Activated gamma-delta T cell treated with anti-CD3 and anti-CD28 coated beads, Interleukin-2, amount 50 U/mL, for 16 hours (primary cell): ENCODE measurements at places on chromosomes 13 and 19.

DNA sequence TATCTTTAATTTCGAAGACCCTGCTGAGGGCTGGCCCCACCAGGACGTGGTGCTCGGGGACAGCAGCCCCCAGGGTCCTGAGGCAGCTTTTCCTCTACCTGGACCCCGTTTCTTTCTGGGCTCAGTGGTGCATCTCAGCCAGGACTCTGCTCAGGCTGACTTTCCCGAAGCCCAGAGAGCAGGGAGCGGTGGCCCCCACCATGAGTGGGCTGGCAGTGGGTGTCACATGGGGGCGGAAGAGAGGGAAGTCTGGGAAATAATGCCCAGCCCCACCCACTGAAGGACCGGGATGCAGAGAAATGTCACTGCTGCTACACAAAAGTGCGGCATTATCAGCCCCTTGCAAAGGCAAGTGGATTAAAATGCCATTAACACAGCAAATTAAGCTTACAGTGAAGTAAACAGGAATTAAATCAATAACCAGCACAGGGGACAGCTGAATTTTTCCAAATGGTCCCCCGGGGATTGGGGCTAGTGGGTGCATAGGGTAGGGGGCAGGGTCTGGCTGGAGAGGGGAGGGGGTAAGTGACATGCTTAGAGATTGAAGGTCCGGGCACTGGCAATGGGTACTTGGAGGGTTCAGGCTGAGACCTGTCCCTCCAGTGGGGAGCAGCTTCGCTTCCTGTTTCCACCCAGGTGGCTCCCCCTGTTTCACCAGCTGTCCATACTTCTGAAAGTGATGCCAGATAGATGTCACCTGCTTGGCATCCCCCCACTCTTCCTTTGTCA lies 177.3 kb downstream of the URI1 start:
- no peak for DNase-seq

DNA sequence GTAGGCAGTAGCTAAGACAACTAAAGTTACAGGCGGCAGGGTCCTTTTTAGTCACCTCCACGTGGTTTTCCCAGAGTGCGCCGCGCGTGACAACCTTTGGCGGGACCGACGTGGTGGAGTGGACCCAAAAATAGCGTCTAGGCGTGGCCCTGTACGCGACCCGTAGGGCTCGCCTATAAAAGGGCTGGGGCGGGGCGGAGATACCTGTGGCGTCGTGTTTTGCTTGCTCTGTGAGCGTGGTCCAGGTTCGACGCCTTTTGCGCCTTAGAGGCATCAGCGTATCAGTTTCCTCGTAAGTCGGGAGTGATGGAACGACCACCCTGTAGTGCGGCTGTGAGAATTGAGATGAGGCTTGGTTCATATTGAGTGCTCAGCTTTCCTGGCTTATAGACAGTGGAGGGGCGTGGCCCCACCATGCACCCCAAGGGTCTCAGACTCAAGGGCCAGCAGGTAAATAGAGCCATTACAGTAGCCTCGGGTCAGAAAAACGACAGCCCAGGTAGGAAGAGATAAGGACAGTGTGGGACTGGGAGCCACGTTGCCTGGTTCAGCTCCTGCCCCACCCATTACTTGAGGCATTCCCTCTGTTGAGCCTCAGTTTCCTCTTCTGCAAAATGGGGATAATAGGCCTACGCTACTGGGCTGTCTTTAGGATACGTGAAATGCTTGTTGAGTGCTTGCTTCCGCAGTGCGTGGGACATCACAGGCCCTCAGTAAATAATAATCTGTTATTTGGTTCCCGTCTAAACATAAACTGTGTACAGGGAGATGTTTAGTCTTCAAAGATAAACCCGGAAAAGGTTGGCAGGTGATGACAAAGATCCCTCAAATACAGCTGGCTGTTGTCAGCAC lies 693 bp upstream of the TMED1 start:
- DNase-seq, result peak; percentile 66

DNA sequence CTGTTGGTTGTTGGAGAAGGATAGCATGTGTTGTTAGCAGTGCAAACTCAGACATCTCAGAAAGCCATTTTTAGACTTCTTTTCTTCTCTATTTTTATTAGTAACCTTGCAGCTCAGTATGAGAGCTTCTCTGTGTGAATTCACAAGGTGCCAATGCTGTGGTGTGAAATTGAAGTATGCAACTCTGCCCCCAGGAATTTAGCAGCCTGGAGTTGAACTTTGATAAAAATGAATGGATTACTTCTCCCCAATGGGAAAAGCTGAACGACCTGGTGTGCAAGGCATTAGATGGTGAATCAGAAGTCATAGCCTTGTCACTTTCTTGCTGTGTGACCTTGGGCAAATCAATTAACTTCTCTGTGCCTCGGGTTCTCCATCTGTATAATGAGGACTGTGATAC lies 512.3 kb upstream of the PCDH9 start:
- no peak for DNase-seq

DNA sequence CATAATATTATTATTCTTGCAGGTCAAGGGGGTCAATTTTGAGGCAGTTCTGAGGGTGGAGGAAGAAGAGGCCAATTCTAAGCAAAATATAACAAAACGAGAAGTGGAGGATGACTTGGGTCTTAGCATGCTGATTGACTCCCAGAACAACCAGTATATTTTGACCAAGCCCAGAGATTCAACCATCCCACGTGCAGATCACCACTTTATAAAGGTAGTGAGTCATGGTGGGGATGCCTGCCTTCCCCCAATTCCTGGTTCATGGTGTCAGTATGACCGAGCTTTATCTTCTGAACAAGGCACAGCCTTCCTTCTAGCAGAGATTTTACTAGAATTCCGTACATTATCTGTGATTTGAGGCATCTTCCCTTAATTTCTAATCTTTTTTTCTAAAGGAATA lies 9.4 kb upstream of the DCUN1D2 start:
- no peak for DNase-seq

GRCh38 chr13:40485611-40486517 lies 180.6 kb downstream of the FOXO1 start:
- peak; percentile 55 for DNase-seq

DNA sequence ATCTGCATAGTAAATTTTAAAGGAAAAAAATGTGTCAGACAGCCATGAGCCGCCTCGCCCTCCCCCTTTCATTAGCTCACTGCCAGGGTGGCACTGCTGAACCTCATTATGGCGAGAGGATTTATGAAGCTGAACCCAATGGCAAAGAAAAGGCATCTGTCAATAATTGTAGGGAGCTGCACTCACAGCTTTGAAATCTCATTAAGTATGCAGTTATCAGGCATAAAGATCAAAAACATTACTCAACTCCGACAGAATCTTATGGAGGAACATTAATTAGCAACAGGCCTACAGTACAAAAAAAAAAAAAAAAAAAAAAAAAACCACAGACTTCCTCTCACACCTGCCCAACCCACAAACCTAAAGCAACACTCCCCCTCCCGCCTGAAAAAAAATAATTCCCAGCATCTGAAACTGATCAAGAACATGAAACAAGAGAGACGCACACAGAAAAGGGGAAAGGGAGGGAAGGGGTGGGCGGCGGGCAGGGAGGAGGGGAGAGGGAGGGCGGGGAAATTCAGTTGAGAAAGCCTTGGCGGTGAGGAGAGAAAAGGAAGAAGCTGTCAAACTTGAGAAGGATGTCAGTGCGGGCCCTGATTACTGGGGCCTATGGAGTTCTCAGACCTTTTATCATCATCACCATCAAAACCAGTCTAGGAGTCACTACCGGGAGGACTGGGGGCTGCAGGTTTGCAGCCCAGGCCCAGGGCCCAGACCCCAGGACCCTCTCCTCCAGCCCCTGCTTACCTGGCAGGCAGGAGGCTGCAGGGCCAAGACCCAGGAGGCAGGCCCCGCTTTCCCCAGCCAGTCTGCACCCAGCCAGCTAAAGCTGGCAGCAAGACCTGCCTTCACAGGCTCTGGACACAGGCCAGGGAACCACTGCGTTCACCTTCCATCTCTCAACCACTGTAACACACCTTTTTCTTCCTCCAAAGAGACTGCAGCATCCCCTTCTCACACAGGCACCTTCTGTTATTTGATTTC lies 8.9 kb downstream of the TSHZ3 start:
- no peak for DNase-seq

DNA sequence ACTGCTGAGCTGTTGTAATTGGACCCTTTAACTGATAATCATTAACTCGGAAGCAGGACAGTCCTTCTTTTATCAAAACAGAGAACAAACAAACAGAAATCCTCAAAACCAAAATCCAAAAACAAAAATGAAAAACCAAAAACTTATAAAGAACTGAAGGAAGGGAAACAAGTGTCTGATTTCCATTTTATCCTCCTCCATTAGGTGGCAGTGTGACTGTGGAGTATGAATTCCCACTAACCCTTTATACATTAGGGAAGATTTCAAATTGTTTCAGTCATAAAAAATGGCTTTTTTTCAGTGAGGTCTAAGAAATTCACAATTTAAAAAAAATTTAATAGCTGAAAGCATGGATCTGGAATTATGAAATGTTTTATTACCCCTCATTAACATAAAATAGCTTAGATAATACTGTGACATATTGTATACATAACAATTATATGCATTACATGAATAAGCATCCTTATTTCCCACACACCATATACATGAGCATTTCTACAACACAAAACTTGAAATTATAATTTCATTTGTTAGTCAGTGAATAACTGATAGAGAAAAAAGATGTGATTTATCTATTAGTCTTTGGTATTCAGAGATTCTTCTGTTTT lies 1074.3 kb upstream of the PCDH9 start:
- DNase-seq, result no peak

DNA sequence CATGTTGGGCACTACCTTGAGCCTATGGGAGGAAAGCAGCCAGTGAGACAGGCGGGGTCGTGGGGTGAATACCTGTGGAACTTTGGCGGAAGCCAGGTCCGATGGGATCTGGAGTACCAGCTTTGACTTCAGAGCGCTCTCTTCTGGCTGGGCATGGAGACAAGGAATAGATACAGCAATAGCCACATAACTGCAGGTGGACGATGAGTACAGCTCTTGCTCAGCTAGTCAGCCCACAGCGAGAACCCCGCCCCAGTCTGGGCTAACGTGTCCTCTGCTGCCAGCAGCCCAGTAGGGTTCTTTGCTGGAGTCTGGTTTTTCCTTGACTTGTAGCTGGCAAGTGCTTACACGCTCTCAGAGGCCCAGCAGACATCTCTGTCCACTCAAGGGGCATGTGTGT lies 83.4 kb downstream of the SIPA1L3 start:
- DNase-seq, result no peak

GRCh38 chr19:48230555-48231129 lies 25.1 kb downstream of the CARD8 start:
- no peak for DNase-seq

- peak; percentile 44 for DNase-seq
These were observed 25.5 kb downstream of the ELL start for GRCh38 chr19:18496167-18496979.

DNA sequence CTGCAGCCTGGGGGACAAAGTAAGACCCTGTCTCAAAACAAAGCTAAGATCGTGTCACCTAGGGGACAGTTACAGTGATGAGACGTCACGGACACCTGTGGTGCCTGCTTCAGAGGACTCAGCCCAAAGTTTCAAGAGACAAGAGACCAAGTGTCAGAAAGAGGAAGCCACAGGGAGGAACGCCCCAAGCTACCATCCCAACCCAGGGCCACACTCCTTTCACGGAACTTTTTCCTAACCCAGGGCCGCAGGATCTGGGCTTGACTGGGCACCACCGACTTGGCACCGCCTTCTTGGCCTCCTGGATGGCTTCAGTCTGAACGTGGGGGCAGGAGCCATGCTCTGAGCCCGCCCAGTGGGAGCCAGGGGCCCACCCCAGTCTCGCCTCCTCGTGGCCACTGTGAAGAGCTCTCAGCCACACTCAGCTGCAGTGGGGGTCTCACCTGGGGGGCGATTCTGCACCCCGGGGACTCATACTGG lies 8.5 kb downstream of the MOB3A start:
- DNase-seq, result no peak

DNA sequence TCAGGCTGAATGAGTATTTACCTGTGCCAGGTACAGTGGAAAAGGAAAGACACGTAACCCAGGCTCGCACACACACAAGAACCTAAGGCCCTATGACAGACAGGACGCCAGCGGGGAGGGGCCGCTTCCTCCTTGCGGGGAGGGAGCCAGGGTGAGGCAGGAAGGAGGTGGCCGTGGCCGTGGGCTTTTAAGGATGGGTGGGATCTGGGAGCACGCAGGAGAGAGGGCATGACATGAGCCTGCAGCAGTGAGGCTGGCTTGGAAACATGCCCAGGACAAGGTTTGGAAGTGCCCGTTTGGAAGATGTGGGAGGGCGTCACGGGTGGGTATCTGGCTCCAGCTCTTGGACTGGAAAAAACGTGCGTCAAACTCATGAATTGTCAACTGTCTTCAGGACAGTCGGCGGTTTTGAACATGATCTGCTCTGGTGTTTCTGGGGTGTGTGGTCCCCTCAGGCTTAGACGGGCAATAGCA lies 20.1 kb downstream of the SH3GL1 start:
- peak; percentile 33 for DNase-seq

DNA sequence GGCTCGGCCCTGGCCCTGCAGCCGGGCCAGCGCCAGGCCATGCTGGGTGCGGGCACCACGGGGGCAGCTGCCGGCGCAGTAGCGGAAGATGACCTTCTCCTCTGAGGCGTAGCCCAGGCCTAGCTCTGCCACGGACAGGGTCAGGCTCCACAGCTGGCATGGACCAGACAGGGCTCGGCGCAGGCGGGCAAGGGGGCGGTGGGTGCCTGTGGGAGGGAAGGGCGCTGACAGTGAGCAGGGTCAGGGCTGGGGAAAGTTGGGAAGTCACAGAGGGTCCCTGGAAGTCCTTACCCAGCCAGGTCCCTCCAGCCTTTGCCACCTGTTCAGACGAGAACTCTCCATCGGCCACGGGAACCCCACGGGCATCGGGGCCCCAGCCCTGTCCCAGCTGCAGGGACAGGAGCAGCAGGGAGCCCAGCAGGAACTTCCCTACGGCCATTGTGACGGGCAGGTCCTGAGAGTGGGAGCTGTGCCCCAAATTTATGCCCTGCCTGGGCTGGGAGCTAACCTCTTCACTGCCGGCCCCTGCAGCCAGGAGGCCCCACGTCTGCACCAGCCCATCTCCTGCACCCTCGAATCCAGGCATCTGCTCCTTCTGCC lies at the start of gene PSPN:
TSS of gene PSPN (minus strand) at position 523 of the 600 bp plus-strand sequence. CDS start at position 439, 84 bp downstream.
- no peak for DNase-seq

- no peak for DNase-seq
These were observed 635.1 kb upstream of the KLF12 start for GRCh38 chr13:74769333-74769732.

- no peak for DNase-seq
These were observed 231.7 kb upstream of the MIR17HG start for GRCh38 chr13:91115776-91116175.

GRCh38 chr19:28633319-28634018 lies 579.5 kb downstream of the UQCRFS1 start:
- peak; percentile 27 for DNase-seq

- no peak for DNase-seq
These were observed 20.5 kb downstream of the CARS2 start for GRCh38 chr13:110685305-110686020.

DNA sequence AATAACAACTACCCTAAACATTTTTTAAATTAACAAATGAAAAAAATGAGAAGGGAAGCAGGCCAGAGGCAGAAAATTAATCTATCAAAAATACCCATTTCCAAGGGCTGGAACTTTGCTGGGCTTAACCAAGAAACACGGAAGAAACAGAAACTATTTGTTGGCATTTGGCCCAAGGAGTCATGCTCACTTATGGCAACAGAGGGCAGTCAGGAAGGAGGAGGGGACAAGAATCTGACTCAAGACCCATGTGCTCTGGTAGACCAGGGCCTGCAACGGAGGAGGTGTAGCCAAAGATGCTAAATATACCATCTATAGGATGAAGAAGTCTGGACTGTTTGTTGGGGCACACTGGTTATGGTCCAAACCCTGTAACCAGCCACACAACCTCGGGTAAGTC lies 496.7 kb downstream of the COG6 start:
- no peak for DNase-seq

- no peak for DNase-seq
These were observed 102.0 kb upstream of the SLC15A1 start for GRCh38 chr13:98854448-98854847.

- DNase-seq, result no peak
These were observed 19.5 kb downstream of the FAM124A start for GRCh38 chr13:51241720-51242119.
